Stimulated activated CD8-positive, alpha-beta memory T cell treated with anti-CD3 and anti-CD28 coated beads, Interleukin-15, amount 100 ng/mL, for 4 hours (primary cell): ENCODE measurements at places on chromosomes 2 and 18.

DNA sequence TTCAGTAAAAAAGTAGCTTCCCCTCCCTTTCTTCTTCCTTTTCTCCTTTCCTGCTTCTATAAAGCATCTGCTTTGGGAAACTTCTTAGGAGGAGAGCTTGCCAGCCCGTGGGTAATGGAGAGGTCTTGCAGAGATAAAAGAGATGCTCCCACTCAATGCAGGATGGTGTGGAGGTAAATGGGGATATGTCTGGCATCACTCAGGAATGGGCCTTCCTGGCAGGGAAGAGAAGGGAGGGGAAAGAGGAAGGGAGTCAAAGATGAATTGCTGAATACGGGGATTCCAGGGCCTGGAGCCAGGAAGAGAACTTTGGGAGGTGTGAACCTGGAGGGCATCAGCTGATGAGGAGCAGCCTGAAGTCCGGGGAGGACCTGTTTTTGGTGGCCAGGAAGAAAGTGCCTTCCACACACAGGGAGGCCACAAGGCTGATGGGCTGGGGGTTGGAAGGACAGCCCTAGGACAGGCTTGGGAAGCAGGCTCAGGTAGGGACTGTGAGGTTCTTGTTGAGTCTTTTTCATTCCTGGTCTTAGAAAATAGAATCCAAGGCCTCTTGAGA, 25.2 kb downstream of the IL1B start:
- DNase-seq, result no peak

GRCh38 chr18:51123046-51123395, 74.5 kb downstream of the MEX3C start:
- no peak for DNase-seq

GRCh38 chr2:205783872-205784499, 101.7 kb downstream of the NRP2 start:
- no peak for DNase-seq

DNA sequence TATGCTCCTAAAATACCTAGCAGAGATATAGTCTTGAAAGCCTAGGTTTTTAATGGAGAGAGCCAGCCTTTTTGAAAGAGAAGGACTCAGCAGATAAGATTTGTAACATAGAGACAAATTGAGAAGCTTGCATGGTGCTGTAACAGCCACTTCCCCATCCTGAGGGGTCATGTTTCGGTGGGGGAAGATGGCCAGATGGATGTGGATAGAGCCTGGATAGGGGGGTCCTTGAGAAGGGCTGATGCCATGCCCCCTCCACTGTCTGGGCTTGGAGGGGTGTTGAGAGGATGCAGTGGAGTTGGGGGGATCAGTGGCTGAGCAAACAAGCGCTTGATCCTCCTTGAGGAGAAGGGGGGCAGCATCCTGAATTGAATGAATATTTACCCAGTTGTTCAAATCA, 178.0 kb upstream of the HS6ST1 start:
- DNase-seq, result no peak

- DNase-seq, result no peak
Measured at GRCh38 chr2:229202646-229203045, 68.4 kb downstream of the PID1 start.

DNA sequence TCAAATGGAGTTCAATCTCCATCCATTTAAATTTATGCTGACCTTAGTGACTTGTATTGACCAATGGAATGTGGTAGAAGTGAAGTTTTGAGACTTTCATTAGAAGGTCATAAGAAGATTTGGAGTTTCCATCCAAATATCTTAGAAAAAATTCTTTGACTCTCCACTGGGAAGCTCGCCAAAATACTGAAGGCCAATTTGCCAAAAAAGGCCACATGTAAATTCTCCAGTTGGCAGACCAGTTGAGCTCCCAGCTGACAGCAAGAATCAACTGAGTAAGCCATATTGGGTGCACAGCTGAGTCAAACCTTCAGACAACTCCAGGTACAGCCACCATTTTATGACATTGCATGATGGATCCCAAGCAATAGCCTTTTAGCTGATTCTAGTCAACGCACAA, 228.3 kb upstream of the SETBP1 start:
- DNase-seq, result no peak

DNA sequence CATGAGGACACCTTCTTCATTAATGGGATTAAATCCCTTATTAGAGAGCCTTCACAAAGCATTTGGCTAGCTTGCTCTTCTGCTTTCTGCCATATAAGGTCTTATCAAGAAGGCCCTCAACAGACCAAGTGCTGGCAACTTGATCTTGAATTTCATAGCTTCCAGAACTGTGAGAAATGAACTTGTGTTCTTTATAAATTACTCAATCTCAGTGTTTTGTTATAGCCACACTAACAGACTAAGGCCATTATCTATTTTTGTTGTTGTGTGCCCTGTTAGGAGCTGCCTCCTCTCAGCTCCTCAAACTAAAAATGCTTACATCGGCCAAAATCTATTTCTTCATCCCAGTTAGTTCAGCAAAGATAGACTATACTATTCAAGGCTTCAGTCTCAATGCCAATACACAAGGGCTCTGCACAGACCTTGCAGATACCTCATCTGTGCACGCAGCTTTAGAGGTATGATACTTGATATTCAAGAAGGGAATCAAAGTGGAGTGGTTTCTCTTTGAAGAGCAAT, 182.9 kb downstream of the GPD2 start:
- DNase-seq, result no peak

DNA sequence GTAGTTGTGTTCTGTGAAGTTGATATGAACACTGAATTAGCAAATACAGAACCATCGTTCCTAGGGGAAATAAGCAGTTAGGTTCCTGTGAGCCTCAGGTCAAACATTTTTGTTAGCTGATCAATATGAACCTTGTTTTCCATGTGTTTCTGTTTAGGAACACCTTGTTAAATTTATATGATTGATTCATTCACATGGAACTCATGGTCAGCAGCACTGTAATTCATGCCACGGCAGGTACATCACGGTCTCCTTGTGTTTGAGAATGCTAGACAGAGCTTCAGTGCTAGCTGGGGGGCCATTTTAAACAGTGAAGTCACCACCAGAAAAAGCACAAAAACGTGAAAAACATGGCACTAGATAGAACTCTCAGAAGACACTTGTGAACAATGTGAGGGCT, 62.2 kb downstream of the MYCN start:
- DNase-seq, result no peak

GRCh38 chr2:69177785-69178636, 165.0 kb downstream of the ANTXR1 start:
- no peak for DNase-seq

- no peak for DNase-seq
Measured at GRCh38 chr2:215657844-215658243, 222.0 kb upstream of the FN1 start.

- DNase-seq, result no peak
Measured at GRCh38 chr2:66437109-66437690, 2.3 kb downstream of the MEIS1 start.

DNA sequence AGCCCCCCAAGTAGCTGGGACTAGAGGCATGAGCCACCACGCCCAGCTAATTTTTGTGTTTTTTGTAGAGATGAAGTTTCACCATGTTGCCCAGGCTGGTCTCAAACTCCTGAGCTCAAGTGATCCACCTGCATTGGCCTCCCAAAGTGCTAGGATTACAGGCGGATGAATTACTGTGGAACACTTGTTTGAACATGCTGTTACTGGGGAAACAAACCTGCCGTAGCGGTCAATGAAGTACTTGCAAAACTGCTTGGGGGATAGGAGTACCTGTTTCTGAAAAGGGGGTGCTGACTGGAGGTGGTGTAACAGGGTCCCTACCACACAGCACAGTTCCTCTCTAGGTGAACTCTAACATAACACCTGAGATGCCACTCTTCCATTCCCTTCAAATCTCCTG, 5.9 kb upstream of the IMPACT start:
- DNase-seq, result no peak

- no peak for DNase-seq
Measured at GRCh38 chr2:172440795-172441194, 13.4 kb downstream of the ITGA6 start.

- DNase-seq, result no peak
Measured at GRCh38 chr2:45746888-45747287, 95.4 kb downstream of the PRKCE start.

DNA sequence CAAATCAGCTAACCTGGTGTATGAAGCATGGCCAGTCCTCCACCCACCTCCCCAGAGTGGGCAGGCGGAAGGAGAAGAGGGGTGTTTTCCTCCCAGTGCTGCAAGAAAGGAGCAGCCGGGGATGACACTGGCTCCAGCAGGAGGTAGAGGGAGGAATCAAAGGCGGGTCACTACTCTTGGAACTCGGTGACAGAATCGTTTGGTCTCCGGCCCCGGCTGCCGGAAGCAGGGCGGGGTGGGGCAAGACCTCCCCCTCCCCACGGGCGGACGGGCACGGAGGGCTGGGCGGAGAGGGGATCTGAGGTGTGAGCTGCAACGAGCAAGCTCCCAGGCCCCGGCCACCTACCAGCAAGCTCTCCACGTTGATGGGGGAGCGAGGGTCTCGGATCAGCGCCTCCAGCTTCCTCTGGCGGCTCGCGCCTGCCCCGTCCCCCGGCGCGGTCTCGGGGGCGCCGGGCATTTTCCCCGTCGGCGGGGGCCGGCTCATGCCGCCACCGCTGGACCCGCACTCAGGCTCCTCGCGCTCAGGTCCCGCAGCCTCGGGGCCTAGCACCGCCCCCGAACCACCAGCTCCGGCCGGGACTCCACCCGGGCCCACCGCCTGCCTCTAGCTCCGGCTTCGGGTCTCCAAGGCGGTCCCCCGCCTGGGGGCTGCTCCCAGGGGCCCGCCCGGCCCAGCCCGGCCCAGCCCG, 640 bp downstream of the ROCK2 start:
- no peak for DNase-seq

DNA sequence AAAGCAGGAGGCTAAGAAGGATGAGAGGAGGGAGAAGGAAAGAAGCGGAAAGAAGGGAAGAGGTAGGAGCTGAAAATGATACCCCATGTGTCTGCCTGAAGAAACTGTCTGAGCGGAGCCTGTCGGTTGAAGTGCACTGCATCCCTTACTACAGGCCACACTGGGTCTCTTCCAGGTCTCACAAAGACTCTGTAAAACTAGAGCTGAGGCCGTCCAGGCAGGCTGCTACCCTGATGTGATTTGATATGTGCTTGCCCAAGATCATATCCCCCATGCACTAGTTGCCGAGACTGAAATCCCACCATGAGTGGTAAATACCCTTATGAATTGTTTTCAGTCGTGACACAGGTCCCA, 134.4 kb downstream of the MAIP1 start:
- no peak for DNase-seq
